ENCODE measurements at places on chromosomes 6 and 20.

GRCh38 chr20:58889334-58889760 lies 36.8 kb downstream of the GNAS start:
- no peak for DNase-seq

GRCh38 chr6:136249336-136249735 lies 775 bp downstream of the MTFR2 start:
- DNase-seq = no peak

GRCh38 chr6:18117136-18117535 lies 5.3 kb downstream of the NHLRC1 start:
- DNase-seq = no peak

DNA sequence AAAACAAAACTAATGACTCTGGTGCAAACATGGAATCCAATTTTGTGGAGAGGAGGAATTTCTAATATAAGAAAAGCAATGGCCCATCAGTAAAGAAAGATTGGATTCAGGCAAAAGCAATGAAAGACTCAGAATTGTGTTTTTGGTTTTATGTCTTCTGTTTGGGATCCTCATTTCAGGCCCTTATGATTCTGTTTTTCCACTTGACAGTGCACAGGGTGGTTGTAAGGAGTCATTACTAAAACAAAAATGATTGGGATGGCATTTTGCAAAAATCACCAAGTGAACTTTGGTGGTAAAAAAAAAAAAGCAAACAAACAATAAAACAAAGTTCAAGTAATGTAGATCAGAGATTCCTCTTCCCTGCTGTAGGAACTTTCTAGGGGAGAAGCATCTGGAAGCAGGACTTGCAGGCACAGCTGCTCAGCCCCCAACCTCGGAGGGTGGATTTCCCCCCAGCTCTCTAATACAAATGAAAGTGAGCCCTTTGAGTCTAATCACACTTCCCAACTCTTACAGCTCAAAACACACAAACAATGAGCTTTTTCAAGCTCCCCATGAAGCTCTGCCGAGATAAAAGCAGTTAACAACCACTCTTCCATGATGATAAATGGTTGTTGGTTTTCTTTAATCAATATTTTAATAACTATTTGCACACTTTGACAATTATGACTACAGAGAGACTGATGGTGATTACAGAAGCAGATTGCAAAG lies 177.7 kb downstream of the ZDHHC14 start:
- no peak for DNase-seq

DNA sequence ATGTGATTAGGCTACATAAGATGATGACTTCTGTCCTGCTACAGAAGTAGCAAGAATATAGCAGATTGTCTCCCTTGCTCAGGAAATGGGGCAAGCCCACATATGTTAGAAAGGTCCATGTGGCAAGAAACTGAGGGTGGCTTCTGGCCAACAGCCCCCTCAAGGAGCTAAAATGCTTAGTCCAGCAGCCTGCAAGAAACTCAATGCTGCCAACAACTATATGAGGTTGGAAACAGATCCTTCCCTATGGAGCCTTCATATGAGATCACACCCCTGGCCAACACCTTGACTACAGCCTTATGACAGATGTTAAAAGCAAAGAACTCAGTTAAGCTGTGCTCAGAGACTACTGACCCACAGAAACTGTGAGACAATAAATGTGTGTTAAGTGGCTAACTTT lies 22.1 kb downstream of the PTPRT start:
- no peak for DNase-seq

DNA sequence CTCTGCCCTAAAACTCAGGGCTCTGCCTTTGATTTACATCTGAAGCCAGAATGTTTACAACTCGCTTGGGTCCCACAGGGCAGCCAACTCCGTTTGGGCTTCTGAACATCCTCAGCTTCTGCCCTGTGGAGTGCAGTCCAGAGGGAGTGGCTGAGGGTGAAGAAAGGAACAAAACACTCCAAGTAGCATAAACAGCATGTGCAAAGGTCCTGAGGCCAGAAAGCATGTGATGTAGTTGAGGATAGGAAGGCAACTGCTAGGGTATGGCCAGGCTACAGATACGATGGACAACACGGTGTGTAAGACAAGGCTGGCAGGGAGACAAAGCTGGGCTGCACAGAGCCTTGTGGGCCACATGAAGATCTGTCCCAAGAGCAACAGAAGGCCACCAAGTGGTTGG lies 12.5 kb downstream of the JAG1 start:
- DNase-seq = no peak

GRCh38 chr6:124977067-124977908 lies 15.1 kb downstream of the RNF217 start:
- peak; percentile 67 for DNase-seq

DNA sequence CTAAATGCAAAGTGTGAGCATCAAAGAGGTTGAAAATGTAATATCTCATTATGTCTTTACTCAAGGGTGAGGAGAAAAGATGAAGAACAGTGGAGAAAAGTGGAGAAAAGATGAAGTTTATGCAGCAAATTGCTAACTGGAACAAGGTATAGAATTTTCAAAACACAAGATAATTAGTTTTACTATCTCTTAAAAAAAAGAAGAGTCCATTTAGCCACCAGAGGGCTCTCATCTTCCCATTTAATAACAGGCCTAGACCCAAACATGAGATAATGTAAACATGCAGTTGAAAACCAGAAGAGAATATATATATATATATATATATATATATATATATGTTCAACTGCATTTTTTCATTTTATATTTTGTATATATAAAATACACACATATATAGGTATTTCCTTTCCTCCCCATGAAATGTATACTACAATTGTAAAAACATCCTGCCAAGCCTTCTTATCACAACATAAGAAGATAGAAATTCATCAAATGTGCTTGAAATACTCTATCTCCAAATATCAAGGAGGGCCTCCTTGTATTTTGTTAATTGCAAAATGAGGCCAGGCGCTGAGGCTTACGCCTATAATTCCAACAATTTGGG lies 78.4 kb downstream of the ADTRP start:
- peak; percentile 81 for DNase-seq

GRCh38 chr6:2641044-2641725 lies 109.5 kb downstream of the MYLK4 start:
- DNase-seq = no peak

GRCh38 chr20:46230801-46231282 lies 77.5 kb downstream of the CDH22 start:
- DNase-seq = peak; percentile 38

GRCh38 chr6:98014442-98015201 lies 731.6 kb upstream of the MMS22L start:
- no peak for DNase-seq

GRCh38 chr6:132570221-132570777 lies at the start of gene TAAR6:
TAAR6 (plus strand) TSS chr6:132570322; CDS start chr6:132570322, 0 bp downstream.
- no peak for DNase-seq

DNA sequence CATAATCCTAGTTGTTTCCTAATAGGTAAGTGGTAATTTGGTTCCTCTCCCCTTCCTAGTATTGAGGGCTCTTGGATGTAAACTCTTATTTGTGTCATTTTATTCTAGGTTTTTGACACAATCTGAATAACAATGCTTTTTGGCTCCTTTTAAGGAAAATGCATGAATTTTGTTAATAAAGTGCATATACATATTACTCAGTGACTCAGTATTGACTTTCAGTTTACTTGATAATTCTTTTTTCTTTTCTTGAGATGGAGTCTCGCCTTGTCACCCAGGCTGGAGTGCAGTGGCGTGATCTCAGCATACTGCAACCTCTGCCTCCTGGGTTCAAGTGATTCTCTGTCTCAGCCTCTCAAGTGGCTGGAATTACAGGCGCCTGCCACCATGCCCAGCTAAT lies 19.1 kb downstream of the ITCH start:
- DNase-seq = no peak

DNA sequence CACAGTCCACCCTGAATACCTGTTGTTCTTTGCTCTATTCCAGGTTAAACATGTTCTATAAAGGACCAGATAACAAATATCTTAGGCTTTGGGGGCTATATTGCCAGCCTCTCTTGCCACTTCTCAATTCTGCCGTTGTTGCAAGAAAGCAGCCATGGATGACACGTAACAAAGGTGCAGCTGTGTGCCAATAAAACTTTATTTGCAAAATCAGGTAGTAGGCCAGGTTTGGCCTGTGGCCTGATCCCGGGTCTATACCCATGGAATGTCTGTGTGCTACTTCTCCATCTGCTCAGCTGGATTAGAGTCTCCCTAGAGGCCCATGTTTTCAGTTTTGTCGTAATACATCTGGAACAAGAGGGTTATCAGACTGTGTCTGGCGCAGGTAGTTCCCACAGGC lies 175.3 kb upstream of the KCNG1 start:
- DNase-seq = no peak

DNA sequence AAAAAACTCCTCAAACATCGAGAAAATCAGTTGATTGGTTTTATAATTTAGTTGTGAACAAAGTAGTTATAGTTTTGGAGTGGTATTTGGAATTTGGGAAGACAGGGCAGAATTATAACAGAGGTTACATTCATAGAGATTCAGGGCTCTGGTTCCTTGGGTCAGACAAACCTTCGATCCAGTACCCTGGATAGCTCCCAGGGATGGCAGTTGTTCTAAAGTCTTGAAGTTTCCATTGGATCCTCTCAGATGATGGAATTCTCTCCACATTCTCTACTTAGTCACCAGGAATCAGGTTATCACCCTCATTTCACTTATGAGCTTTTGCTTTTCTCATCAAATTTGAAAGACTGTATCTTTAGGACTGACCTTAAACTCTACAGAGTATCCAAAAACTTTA lies 285.1 kb downstream of the CENPW start:
- peak; percentile 34 for DNase-seq

DNA sequence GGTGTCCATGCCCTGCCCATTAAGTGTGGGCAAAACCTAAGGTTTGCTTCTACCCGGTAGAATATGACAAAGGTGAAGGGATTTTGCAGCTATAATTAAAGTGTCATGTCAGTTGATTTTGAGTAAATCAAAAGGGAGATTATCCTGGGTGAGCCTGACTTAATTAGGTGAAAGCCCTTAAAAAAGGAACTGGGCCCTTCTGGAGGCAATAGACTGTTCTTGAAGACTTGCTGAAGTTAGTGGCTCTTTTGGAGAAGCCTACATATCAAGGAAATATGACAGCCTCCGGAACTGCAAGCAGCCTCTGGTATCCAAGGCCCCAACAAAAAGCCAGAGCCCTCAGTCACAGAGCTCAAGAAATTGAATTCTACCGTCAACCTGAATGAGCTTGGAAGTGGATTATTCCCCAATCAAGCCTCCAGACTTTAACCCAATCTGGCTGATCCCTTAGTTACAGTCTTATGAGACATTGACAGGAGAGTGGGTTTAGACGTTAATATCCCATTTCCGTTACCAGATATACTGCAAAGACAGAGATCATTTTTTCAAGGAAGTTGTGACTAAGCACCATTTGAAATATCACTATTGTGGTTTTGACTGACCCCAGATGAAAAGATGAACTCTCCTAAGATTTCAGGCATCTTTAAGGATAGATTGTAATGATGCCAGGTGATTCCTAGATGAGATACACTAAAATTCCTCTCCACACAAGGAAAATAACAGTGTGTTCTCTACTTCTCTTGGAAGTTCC lies 303.4 kb downstream of the PLCB1 start:
- DNase-seq = no peak
